Renal cortical epithelial cell (primary cell): ENCODE measurements at places on chromosomes 4 and X.

DNA sequence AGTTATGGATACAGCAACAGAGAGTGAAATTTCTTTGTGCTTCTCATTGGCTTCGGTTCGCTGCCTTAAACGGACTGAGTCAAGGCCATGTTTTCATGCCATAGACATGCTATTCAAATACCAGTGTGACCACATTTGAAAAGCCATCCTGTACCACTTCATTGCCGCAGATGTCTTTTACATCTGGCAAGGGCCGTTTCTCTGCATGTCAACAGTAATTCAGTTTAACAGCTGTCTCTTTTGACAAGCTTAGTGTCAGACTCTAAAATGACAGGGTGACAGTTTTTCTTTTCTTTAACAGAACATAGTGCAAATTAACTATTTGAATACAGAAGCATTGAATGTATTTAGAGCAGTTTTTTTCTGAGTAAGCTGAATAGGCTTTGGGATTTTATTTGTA is 362.2 kb upstream of the POU3F4 start:
- DNase-seq: no peak

- no peak for DNase-seq
Measured at GRCh38 chrX:30831082-30831481, 58.0 kb downstream of the TAB3 start.

DNA sequence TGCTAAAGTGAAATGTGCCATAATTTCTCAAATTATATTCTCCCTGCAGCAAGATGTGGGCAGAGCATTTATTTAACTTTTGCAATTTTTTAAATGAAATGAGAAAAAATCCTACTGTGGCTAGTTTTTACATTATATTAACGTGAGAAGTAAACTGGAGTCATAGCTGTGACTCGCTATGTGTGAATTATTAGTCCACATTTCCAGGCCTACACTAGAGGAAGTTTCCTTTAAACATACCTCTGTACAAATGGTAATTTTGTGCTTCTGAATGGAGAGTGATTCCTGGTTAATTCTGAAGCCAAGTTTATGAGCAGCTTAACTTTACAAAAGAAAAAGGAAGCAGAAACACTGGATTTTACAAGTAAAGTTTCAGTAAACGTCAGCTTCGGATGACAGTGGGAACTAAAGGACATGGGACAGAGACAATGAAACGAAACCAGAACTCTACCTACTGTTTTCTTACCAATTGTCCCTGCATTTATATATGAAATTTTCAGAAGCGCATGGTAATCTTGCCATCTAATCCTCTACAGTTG is 72.4 kb downstream of the FBXO8 start:
- peak; percentile 26 for DNase-seq

DNA sequence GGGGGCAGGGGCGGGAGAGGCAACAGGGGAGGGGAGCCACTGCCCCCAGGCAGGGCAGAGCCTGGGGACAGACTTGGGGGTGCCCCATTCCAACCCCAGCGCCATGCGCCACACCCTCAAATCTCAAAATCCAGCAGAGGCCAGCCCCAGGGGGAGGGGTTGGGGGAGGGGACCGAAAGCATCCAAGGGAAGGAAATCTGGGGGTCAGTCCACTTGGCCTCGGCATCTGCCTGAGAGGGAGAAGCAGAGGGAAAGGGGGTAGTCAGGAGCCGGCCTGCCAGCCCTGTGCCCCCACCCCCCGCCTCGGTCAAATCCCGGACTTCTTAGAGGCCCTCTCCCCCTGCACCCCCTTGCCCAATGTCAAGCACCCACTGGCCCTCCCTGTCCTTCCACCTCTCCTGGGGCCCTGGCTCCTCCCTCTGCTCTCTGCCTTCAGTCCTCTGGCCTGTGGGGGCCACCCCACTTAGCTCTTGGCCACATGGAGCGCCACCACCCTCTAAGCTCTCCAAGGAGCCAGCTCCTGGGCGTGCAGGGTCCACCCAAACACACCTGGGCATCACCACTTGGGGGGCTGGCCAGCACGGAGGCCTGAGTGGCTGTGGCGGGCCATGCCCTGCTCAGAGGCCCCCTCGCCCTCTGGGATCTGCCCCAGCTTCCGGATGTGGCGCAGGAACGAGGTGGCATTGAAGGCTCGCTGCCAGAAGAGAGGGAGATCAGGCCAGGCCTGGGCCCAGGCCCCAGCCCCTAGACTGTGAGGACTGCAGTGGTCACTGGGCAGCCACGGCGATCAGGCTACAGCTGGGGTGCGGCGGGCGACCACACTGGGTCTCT is 3.5 kb downstream of the PNCK start:
- DNase-seq: no peak

- DNase-seq: no peak
Measured at GRCh38 chr4:173930329-173930967, 353.0 kb downstream of the FBXO8 start.

DNA sequence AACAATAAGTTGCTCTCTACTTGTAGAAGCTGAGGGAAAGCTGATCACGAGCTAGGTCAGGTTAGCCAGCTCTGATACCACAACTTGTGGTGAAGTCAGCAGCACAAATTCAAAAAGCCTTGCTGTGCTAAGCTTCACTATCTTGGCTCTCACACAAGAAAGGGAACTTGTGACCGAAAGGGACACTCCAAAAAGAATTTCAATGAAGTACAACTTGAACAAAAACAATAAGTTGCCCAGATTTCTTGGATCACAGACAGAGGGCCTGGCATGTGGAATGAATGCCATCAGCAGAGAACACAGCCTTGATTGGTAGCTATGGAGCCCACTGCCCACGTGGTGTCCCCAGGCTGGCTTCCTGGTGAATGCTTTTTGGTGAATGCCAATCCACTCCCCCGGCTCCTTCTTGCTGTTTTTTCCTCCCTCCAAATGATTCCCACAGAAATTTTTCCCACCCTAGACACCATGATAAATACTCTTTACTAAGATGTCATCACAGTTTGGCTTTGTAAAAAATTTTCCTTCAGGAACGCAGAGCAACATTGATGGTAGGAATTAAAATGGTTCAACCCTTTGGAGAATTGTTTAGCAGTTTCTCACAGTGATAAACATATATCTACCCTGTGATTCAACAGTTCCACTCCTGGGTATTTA is 82.6 kb downstream of the ANXA3 start:
- DNase-seq: peak; percentile 59

GRCh38 chrX:127552571-127552970 is 499.6 kb downstream of the ACTRT1 start:
- DNase-seq: no peak

GRCh38 chr4:163621821-163622220 is 127.3 kb downstream of the TMA16 start:
- DNase-seq: no peak

DNA sequence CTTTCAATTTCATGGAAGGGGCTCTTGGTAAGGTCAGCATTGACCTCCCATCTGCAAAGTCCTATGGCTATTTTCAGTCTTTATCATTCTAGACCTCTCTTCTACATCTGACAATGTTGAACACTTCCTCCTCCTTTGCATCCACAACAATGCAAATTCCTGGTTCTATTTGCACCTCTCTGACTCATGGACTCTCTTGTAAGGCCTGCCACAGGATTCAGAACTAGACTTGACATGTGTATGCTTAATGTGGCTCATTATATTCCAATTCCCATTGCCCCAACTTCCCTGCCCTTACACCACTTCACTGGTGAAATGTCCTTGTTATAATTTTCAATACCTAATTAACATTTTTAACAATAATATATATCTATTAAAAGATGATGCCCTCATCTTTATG is 314.3 kb upstream of the FGF13 start:
- DNase-seq: peak; percentile 7

- DNase-seq: peak; percentile 26
Measured at GRCh38 chr4:55184600-55185523, 59.5 kb upstream of the KDR start.

GRCh38 chr4:143575331-143575730 is 61.8 kb downstream of the SMARCA5 start:
- DNase-seq: no peak

- no peak for DNase-seq
Measured at GRCh38 chrX:153582896-153583295, 16.0 kb downstream of the CCNQ start.

DNA sequence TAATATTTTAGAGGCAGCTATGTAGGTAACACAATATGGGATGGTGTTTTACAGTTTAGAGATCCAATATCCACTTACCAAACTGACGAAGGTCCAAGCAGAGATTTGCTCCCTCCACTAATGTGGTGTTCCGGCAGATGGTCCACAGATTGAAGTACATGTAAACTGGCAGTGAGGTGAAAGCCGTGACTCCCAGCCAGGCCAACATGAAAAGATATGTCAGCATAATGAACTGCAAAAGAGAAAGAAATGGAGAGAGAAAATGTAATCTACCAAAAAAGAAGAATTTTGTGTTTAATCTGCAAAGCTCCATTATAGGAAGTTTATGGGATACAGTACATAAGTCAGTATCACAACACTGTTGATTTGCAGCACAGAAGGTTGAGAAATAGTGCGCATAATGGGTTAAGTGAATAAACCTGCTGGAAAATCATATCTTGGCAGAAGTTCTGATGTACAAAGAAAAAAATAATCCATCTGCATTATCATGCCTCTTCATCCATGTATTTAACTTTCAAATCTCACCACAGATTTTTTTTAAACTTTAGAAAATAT is 160.2 kb downstream of the GPM6A start:
- no peak for DNase-seq

GRCh38 chr4:24417206-24417605 is 167.1 kb downstream of the DHX15 start:
- DNase-seq: peak; percentile 15

GRCh38 chr4:76198411-76199237 is 15.0 kb downstream of the SCARB2 start:
- DNase-seq: peak; percentile 85

DNA sequence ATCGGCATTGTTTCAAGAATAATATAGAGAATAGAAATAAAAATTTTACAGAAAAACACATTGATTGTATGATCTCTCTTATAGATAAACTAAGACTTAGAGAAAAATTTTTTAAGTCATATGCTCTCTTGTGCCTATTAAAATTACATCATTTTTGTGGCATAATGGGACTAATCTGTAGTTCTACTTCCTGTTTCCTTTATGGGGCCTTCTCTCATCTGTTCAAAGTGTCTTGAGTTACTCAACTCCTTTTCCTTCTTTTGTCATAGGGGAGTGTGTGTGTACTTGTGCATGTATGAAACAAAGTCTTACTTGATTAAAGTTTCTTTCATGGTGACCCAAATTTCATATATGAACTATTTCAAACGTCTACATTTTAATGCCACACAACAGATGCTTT is 1448.9 kb upstream of the TENM3 start:
- no peak for DNase-seq

DNA sequence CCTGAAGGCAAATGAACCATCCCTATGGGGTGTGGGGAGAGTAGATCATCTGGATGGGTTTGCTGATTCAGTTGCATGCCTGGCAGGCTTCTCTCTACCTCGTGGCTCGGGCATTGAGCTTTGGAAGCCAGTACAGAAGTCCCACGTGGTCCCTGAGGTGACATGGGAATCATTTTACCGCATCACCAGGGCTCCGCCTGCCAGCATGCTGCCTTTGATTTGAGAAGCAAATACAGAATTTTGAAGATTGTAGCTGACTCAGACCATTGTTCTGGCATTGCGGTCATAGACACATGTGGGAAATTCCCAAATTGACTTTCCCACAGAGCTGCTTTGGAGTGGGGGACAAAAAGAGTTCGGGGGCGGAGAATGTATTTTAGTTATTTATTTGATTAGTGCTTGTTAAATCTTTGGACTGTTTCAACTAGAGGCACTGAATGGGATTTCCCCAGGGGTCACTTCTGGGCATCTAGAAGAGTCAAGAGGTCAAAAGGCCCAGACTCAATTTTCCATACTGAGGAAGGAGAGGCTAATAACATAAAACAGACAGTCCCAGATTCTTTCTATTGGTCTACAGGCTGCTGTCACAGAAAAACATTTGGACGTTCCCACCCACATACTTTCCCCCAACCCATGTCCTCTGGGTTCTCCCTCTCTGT is 79.3 kb downstream of the NHSL2 start:
- DNase-seq: peak; percentile 84

- DNase-seq: peak; percentile 95
Measured at GRCh38 chr4:168604496-168605373, 107.9 kb downstream of the PALLD start.

DNA sequence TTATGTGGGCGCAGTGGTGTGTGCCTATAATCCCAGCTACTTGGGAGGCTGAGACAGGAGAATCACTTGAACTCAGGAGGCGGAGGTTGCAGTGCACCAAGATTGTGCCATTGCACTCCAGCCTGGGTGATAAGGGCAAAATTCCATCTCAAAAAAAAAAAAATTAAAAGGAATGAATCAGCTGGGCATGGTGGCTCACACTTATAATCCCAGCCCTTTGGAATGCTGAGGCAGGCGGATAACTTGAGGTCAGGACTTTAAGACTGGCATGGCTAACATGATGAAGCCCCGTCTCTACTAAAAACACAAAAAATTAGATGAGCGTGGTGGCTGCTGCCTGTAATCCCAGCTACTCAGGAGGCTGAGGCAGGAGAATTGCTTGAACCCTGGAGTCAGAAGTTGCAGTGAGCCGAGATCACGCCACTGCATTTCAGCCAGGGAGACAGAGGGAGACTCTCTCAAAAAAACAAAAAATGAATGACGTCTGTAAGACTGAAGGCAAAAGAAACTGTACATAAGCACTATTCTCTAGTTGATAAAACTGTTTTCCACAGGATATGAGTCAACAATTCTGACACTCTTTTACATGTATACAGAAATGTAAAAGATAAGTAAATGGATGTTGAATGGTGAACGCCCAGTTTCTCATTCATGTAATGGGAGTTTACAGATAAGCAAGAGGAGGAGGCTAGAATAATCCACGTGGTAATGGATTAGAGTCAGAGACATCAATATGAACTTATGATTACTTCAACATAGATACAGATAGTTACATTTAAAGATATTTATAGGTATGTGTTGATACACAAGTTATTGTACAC is 22.2 kb downstream of the CENPC start:
- no peak for DNase-seq

- peak; percentile 49 for DNase-seq
Measured at GRCh38 chr4:14783011-14783877, 219.0 kb upstream of the CPEB2 start.

GRCh38 chr4:180028682-180029081 is 2214.5 kb upstream of the TENM3 start:
- peak; percentile 14 for DNase-seq

GRCh38 chr4:46844325-46844917 is 64.6 kb downstream of the COX7B2 start:
- DNase-seq: peak; percentile 48

DNA sequence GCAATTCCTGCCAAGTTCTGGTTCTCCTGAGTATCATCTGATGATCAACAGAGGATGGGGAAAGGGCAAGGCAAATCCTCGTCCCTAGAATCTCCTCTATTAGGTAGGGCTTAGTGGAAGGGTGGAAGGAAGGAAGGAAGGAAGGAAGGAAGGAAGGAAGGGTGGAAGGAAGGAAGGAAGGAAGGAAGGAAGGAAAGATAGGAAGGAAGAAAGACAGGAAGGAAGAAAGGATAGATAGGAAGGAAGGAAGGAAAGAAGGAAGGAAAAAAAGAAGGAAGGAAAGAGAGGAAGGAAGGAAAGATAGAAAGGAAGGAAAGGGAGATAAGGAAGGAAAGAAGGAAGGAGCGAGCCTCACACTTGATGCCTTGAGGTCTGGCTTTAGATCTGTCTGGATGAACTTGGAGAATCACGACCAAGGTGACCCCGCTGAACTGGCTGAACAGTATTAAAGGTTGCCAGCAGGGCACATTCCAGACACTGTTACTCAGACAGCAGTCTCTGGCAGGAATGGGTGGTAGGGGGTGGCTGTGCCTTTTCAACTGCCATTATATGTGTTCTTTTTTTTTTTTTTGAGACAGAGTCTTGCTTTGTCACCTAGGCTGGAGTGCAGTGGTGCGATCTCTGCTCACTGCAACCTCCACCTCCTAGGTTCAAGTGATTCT is 57.1 kb downstream of the MAP7D2 start:
- DNase-seq: peak; percentile 64
